Activated CD8-positive, alpha-beta T cell treated with anti-CD3 and anti-CD28 coated beads, Interleukin-2, amount 10 ng/mL, durations not matched to agents 7 days and 5 days (primary cell): ENCODE measurements at places on chromosomes 16 and 17. TPM values are rescaled to one million over a fixed set of nuclear protein-coding genes. Genes with fewer than 3 reads are reported as not detected.

The LRRC59 gene
- total RNA-seq, result 77.9 TPM

The KRTAP4-5 gene
- total RNA-seq, result not detected

The SCGB1C2 gene
- total RNA-seq, result not detected

The RDM1 gene
- 14.4 TPM for total RNA-seq

The CDT1 gene
- total RNA-seq, result 126 TPM

The ERBB2 gene
- 3.0 TPM for total RNA-seq

The DBNDD1 gene
- not detected for total RNA-seq

The ALOX15B gene
- not detected for total RNA-seq

The KCNH6 gene
- not detected for total RNA-seq

The CD7 gene
- 334 TPM for total RNA-seq
